ENCODE measurements at places on chromosomes 5 and 9. TPM values are rescaled to one million over a fixed set of nuclear protein-coding genes. Genes with fewer than 3 reads are reported as not detected.

C6 gene
- total RNA-seq = 0.48 TPM

PANK3 gene
- 111 TPM for total RNA-seq

PHF24 gene
- not detected for total RNA-seq

RC3H2 gene
- total RNA-seq = 84.7 TPM

FGF1 gene
- not detected for total RNA-seq

ACOT12 gene
- not detected for total RNA-seq

DAPK1 gene
- total RNA-seq = 62.0 TPM

ZNF169 gene
- 3.0 TPM for total RNA-seq

All from SJCRH30 (cell line).